ENCODE measurements at places on chromosomes 12 and 14. TPM values are rescaled to one million over a fixed set of nuclear protein-coding genes. Genes with fewer than 3 reads are reported as not detected.

DNA sequence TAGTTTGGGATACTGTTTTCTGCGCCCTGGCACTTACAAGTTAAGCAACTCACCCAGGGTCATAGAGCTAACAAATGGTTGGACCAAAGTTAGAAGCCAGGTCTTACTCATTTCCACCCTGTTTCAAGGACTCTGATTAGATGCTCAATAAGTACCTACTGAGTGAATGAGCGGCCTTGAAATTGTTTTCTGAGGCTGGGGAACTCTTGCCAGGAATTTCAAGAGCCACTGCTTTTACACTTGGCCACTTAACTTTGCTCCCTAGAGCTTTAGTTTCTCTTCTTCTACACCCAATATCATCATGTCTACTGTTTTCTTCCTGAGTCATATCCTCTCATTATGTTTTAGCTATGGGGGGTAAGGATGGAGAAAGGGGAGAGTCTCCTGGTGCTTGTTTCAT, 431.6 kb downstream of the ZFP36L1 start:
- H3K27me3 ChIP-seq: no peaks in the 10 kb centered on the region
- no peak for DNase-seq
- H3K36me3 ChIP-seq: no peaks in the 10 kb centered on the region

- no peak overlapping the region for H3K27ac ChIP-seq
- no peak for DNase-seq
- H3K27me3 ChIP-seq: no peaks in the 10 kb centered on the region
- H3K36me3 ChIP-seq: peaks cover 44% of the 10 kb centered on the region
These were observed 14.7 kb downstream of the CPSF6 start for GRCh38 chr12:69254046-69254445.

GRCh38 chr12:53389702-53390101, 9.7 kb downstream of the SP1 start:
- peak overlapping the region; percentile 19 for H3K4me3 ChIP-seq
- DNase-seq: no peak
- peak overlapping the region; percentile 78 for H3K27ac ChIP-seq
- H3K27me3 ChIP-seq: no peaks in the 10 kb centered on the region
- peaks cover 13% of the 10 kb centered on the region for H3K36me3 ChIP-seq
- H3K4me1 ChIP-seq: peaks cover 75% of the 10 kb centered on the region

DNA sequence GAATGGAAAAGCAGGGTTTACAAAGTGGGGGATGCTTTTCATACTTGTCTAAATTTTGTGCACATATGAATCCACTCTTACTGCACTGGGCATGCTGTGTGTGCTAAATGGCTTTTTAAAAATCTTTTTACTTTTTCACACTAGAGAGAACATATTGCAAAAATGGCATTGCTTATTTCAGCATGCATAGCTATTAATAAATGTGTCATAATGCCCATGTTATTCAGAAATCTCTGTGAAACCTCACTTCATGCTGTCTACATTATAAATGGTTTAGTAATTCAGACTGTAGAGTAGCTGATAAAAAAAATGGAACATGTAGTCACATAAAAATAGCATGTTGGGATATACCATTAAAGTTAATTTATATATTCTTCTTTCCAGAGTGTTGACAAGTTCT, 593.8 kb downstream of the RPL10L start:
- no peak overlapping the region for H3K27ac ChIP-seq
- H3K36me3 ChIP-seq: no peaks in the 10 kb centered on the region
- no peaks in the 10 kb centered on the region for H3K4me1 ChIP-seq
- DNase-seq: no peak
- H3K27me3 ChIP-seq: no peaks in the 10 kb centered on the region
- no peak overlapping the region for H3K4me3 ChIP-seq

GRCh38 chr14:37988472-37988871, 219.2 kb upstream of the SSTR1 start:
- no peak overlapping the region for H3K27ac ChIP-seq
- no peaks in the 10 kb centered on the region for H3K4me1 ChIP-seq
- no peaks in the 10 kb centered on the region for H3K27me3 ChIP-seq
- H3K36me3 ChIP-seq: no peaks in the 10 kb centered on the region
- no peak overlapping the region for H3K4me3 ChIP-seq

- H3K27me3 ChIP-seq: no peaks in the 10 kb centered on the region
- H3K4me3 ChIP-seq: no peak overlapping the region
- no peak for DNase-seq
- H3K4me1 ChIP-seq: no peaks in the 10 kb centered on the region
These were observed 53.2 kb upstream of the ESRRB start for GRCh38 chr14:76322594-76323220.

DNA sequence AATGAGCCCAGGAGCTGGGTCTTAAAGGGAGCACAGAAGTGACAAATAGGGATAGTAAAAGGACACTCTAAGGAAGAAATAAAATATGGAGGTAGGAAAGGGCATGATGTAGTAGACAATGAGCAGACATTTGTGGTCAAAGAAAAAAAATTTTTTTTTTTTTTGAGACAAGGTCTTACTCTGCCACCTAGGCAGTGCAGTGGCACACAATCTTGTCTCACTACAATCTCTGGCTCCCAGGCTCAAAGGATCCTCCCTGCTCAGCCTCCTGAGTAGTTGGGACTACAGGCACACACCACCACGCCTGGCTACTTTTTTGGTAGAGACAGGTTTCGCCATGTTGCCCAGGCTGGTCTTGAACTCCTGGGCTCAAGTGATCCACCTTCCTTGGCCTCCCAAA, 8.5 kb downstream of the FKBP3 start:
- no peak overlapping the region for H3K4me3 ChIP-seq
- H3K4me1 ChIP-seq: peaks cover 6% of the 10 kb centered on the region
- H3K27me3 ChIP-seq: no peaks in the 10 kb centered on the region
- H3K36me3 ChIP-seq: peaks cover 73% of the 10 kb centered on the region
- no peak for DNase-seq

- H3K36me3 ChIP-seq: no peaks in the 10 kb centered on the region
- no peak overlapping the region for H3K27ac ChIP-seq
- H3K4me3 ChIP-seq: peak overlapping the region; percentile 56
- H3K27me3 ChIP-seq: peaks cover 6% of the 10 kb centered on the region
These were observed 530 bp upstream of the FOXN4 start for GRCh38 chr12:109309381-109310246.

GRCh38 chr12:168763-169525, 45.0 kb downstream of the SLC6A12 start:
- no peak for DNase-seq
- no peak overlapping the region for H3K27ac ChIP-seq
- H3K27me3 ChIP-seq: no peaks in the 10 kb centered on the region
- no peak overlapping the region for H3K4me3 ChIP-seq
- H3K4me1 ChIP-seq: peaks cover 7% of the 10 kb centered on the region

GRCh38 chr14:30069536-30069935, 141.9 kb upstream of the PRKD1 start:
- no peak for DNase-seq
- H3K4me3 ChIP-seq: no peak overlapping the region
- no peaks in the 10 kb centered on the region for H3K36me3 ChIP-seq
- no peaks in the 10 kb centered on the region for H3K27me3 ChIP-seq
- no peak overlapping the region for H3K27ac ChIP-seq

DNA sequence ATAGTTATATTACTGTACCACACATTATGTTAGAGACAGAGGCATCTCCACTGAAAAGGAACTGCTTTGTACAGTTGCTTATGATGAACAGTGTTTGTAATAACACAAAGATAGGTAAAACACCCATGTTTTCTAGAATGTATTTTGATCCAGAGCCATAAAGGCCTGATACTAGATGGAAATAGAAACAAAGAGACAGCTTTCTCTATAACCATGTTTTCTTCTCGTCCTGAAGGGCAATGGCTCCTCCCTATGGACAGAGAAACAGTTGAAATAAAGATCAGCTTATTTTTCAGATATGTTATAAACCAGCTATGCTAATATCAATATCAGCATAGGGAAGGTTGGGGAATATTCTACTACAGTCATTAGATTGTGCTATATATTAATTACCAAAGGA, 109.2 kb downstream of the ATXN7L3B start:
- no peak overlapping the region for H3K27ac ChIP-seq
- DNase-seq: no peak
- H3K36me3 ChIP-seq: no peaks in the 10 kb centered on the region
- no peaks in the 10 kb centered on the region for H3K27me3 ChIP-seq
- no peaks in the 10 kb centered on the region for H3K4me1 ChIP-seq

DNA sequence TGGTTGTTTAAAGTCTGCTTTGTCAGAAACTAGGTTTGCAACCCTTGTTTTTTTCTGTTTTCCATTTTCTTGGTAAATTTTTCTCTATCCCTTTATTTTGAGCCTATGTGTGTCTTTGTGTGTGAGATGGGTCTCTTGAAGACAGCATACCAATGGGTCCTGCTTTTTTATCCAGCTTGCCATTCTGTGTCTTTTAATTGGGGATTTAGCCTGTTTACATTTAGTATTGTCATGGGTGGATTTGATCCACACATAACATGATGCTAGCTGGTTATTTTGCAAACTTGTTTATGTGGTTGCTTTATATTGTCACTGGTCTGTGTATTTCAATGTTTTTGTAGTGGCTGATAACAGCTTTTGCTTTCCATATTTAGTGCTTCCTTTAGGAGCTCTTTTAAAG, 17.2 kb upstream of the ART4 start:
- H3K27me3 ChIP-seq: no peaks in the 10 kb centered on the region
- no peaks in the 10 kb centered on the region for H3K36me3 ChIP-seq
- no peak overlapping the region for H3K27ac ChIP-seq
- no peak for DNase-seq

DNA sequence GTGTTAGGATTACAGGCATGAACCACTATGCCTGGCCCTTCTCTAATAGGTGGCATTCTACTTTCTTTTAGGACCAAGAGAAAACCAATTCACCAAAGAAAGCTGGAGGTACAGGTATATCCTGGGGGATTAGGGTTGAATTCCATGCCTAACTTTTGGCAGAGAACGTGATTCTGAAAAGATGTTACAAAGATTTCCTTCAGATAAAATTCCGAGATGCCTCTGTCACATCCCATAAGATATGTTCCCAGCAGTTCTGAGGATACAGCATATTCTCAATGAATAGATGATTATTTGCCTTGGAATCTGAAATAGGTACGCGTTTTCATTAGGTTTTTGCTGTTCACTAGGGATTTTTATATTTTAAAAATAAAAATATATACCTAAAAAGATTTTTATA, 111.9 kb upstream of the KRAS start:
- DNase-seq: no peak
- H3K4me3 ChIP-seq: no peak overlapping the region
- H3K4me1 ChIP-seq: peaks cover 3% of the 10 kb centered on the region

DNA sequence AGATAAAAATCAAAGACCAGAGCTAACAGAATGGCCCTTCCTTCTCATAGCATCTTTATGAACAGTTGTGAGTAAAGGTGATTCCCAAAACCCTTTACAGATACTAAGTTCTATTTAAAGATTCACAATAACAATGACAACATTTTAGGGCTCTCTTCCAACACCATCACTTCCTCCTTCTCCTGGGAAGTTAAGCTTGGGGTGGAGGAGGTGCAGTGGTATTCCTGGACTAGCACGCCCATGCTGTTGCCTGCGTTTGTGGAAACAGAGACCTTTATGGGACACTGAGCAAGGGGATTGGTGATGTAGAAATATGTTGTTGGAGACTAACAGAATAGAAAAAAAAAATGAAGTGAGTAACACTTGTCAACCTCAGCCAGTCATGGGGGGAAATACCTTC, 22.5 kb downstream of the SYNE2 start:
- peak overlapping the region; percentile 62 for H3K27ac ChIP-seq
- peaks cover 47% of the 10 kb centered on the region for H3K4me1 ChIP-seq
- no peak for DNase-seq
- no peaks in the 10 kb centered on the region for H3K27me3 ChIP-seq

DNA sequence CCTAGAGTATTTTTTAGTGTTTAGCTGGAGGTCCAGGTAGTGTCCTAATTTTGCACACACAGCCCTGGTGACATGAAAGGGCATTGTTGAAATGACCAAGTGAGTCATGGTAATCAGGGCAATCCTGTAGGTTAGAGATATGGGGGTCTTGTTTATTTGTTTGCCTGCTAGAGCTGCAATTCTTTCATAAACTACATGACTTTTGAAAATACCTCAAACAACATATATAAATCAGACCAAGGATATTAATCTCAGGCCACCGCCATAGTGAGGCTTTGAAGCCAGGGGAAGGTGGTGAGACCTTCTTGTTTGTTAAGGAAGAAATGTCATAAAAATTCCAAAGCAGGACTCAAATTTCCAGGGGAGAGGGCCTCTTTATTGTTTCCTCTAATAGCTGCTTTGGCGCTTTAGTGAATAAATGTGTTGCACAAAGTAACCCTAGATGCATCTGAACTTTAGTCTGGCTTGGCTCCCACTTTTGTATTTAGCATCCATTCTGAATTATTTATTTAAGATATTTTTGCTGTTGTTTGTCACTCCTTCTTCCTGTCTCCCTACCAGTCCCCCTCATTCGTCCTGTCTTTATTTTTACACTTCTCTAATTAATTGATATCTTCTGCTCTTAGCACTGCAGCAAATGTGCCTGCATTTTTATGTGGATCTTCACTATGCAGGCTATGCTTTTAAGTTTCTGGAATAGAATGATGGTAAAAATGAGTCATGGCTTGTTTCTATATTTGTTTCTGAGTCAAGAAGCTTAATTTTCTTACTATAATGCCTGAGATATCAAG, 430.3 kb downstream of the RAD51B start:
- H3K27me3 ChIP-seq: no peaks in the 10 kb centered on the region
- no peak for DNase-seq
- no peaks in the 10 kb centered on the region for H3K36me3 ChIP-seq
- no peak overlapping the region for H3K4me3 ChIP-seq
- H3K27ac ChIP-seq: peak overlapping the region; percentile 82

GRCh38 chr12:89081719-89082369, 270.5 kb downstream of the DUSP6 start:
- DNase-seq: peak; percentile 21
- H3K27me3 ChIP-seq: no peaks in the 10 kb centered on the region
- H3K4me1 ChIP-seq: peaks cover 3% of the 10 kb centered on the region
- no peak overlapping the region for H3K27ac ChIP-seq
- H3K4me3 ChIP-seq: no peak overlapping the region

- H3K4me3 ChIP-seq: no peak overlapping the region
- no peaks in the 10 kb centered on the region for H3K27me3 ChIP-seq
- no peaks in the 10 kb centered on the region for H3K36me3 ChIP-seq
- no peak overlapping the region for H3K27ac ChIP-seq
- no peak for DNase-seq
These were observed 82.4 kb downstream of the IPO8 start for GRCh38 chr12:30613119-30613830.

- H3K36me3 ChIP-seq: no peaks in the 10 kb centered on the region
- H3K27ac ChIP-seq: no peak overlapping the region
- DNase-seq: no peak
- H3K4me3 ChIP-seq: no peak overlapping the region
- peaks cover 19% of the 10 kb centered on the region for H3K4me1 ChIP-seq
These were observed 11.7 kb downstream of the TAOK3 start for GRCh38 chr12:118361092-118361404.

The GLT1D1 gene
- under 0.01 TPM for total RNA-seq

The PLCZ1 gene
- not detected for total RNA-seq

The NID2 gene
- 40.4 TPM for total RNA-seq

The KCNA5 gene
- 1.8 TPM for total RNA-seq

The OVCH1 gene
- total RNA-seq: 0.17 TPM

The KIF26A gene
- 7.2 TPM for total RNA-seq

The KCNC2 gene
- 0.19 TPM for total RNA-seq

The CLEC4A gene
- total RNA-seq: 0.58 TPM

Data from esophagus muscularis mucosa (tissue), 4 donors.